ENCODE measurements at places on chromosomes 12 and 14.

DNA sequence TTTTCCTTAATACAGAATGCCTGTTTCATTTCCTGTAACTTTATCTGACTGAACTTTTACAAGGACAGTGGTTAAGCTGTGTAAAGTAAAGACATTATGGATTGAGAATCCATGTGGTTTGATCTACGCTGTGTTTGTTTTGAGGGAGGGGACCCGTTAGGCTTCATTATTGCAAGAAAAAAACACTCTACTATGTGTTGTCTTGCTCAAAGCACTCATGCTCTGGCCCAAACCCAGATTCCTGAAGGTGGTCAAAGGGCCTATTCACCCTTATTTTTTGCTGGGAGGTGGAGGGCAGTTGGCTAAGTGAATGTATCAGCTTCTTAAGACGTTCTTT is 11.9 kb downstream of the RNF10 start:
- no peak for DNase-seq

DNA sequence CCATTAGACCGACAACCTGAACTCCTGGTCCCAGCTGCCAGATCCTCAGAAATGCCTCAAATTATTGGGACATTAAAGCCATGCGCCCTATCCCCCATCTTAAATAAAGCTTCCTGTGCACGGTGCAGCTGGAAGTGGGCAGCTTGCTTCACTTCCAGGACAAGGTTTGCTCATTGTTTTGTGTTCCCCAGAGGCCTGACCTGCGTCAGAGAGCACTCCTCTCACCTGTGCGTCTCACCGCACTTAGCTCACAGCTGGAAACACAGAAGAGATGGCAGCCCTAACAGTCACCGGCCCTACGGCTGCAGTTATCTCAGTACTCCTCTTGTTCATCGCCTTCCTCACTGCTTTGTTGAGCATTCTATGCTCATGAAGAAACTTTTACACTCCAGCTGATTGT is 135.5 kb downstream of the ANO2 start:
- no peak for DNase-seq

- no peak for DNase-seq
These were observed 62.3 kb downstream of the FZD10 start for GRCh38 chr12:130224613-130225012.

- DNase-seq = no peak
These were observed 52.4 kb downstream of the BCL2L14 start for GRCh38 chr12:12123036-12123604.

GRCh38 chr14:93308686-93309345 is 24.0 kb downstream of the BTBD7 start:
- no peak for DNase-seq

DNA sequence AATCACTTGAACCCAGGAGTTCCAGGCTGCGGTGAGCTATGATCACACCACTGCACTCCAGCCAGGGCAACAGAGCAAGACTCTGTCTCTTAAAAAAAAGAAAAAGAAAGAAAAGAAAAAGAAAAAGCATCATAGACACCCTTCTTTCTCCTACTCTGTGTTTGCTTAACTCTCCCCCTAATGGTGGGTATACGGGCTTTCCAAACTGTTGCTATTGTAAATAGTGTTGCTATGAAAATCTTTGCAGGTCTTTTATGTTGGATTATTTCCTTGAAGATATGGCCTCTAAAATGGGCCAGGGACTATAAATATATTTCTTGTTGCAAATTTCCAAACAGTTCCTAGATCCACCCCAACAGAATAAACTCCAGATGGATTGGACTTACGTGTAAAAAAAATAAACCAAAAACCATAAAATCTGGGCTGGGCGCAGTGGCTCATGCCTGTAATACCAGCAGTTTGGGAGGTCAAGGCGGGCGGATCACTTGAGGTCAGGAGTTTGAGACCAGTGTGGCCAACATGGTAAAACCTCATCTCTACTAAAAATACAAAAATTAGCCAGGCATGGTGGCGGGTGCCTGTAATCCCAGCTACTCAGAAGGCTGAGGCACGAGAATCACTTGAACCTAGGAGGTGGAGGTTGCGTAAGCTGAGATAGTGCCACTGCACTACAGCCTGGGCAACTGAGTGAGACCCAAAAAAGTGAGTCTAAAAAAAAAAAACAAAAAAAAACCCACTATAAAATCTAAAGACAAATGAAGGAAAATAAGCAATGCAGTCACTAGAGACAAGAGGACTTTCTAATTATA is 25.9 kb downstream of the NFKBIA start:
- no peak for DNase-seq
